B cell (primary cell): ENCODE measurements at places on chromosomes 4 and X.
A peak's percentile ranks its signal among the peaks of the same experiment; 100 is the strongest.

GRCh38 chr4:142005519-142005918 lies 369.1 kb downstream of the IL15 start:
- no peak for DNase-seq

DNA sequence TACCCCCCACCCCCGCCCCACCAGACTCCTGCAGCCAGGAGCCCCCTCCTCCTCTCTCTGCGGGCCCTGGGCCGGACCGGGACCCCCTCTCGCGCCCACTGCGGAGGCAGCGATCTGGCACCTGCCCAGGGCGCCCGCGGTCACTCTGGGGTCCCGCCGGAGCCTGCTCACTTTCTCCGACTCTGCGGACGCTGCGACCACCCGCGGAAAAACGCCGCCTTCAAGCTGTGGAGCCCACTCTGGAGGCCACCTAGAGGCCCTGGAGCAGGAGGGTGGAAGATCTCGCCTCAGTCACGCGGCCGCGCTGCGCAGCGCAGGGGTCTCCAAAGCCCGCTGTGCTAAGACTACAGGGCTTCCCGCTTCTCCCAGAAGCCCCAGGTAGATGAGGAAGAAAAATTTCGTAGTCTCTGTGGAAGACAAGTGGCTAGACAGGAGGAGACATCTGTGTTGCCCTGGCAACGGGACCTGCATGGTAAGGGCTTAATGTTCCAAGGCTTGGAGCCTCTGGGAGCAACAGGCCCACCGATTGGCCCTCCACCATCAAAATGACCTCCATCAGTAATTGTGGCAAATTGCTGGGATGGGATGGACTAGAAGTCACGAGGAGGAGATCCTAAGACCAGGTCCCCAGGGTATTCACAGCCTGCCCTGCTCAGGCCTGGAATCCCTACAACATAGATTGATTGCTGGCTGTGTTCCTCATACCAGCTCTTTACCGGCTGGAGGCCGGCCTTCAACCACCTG lies at the start of gene PNMA6F:
Gene PNMA6F, minus strand, starts transcription at position 387 of the 744 bp plus-strand sequence. CDS start 1,093 bp downstream, outside the sequence.
- no peak for DNase-seq

GRCh38 chr4:18611026-18611425 lies 589.5 kb upstream of the LCORL start:
- DNase-seq, result no peak

DNA sequence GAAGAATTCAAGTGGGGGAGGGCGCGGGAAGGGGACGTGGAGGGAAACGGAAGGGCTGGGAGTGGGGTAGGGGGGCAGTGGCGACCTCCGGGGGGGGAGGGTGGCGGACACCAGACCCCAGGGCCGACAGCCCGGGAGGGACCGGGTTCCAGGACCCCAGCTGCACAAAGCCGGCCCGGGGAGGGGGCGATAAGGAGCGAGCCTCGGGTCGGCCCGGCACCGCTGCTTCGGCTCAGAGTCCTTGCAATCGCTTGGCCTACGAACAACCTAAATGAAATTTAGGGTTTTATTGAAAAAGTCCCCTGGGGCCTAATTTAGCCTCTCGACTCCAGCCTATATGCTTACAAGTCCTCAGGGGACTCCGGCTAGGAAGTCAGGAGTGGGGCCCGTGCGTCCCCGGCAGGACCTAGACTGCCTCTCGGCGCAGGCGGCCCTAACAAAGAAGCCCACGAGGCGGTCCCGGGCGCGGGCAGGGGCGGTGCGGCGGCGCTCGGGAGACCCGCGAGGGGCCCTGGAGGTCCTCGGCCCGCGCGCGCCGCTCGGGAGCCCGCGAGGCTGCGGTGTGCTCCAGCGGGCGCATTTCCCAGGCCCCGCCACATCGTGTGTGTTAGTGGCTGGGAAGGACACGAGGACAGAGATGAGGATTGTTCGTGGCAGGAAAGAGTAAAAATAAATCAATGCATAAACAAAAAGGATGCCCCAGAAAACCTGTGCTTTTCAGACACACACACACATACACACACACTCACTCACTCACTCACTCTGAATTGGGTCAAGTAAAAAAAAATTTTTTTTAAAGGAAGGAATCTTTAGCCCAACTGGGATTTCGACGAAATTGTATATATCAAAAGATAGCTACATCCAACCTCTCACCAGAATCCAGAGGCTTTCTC lies 70.0 kb downstream of the MGST2 start:
- peak; percentile 62 for DNase-seq

DNA sequence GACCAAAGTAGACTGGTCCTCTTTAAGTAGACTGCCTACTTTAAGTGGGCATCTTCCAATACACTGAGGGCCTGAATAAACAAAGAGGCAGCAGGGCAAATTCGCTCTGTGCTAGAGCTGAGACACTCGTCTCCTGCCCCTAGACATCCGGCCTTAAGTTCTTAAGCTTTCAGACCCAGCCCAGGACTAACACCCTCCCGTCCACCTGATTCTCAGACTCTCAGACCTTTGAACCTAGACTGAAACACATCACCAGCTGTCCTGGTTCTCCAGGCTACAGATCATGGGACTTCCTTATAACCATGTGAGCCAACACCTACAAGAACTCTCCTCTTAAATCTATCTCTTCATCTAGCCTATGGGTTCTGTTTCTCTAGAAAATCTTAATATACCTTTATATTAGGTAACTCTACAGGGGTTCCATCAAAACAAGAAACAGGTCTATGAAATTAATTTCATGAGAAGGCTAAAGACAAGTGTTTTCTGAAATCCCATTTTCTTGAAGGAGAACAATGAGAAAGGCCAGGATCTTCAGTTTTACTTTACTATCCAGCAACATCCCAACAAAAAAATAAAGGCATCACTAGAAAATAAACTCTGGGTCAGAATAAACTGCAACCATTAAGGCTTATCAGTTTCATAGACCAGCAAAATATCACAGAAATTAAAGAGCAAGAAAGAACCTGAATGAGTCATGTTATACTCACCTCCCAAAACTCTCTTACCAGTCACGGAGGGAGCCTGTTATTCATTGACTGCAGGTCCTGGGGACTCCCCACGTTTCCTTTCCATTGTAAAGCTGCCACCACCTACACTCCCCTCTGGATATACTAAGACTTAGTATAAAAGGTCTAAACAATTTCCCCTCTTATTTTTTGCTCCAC lies 14.8 kb downstream of the ADGRA3 start:
- no peak for DNase-seq

- DNase-seq, result no peak
These were observed 98.7 kb downstream of the CFAP299 start for GRCh38 chr4:80434238-80434637.

GRCh38 chr4:128159967-128160366 lies 98.9 kb downstream of the LARP1B start:
- no peak for DNase-seq

DNA sequence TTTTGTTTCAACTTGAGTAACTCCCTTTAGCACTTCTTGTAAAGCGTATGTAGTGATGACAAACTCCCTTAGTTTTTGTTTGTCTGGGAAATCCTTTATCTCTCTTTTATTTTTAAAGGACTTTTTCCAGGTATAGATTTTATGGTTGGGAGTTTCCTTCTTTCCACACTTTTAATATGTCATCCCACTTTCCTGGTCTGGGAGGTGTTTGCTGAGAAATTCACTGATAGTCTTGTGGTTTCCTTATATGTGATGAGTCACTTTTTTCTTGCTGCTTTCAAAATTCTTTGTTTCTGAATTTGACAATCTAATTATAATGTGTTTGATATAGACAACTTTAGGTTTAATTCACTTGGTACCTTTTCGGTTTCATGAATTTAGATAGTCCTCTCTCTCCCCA lies 353.9 kb downstream of the GPAT3 start:
- no peak for DNase-seq

GRCh38 chr4:71239365-71239764 lies 99.5 kb upstream of the SLC4A4 start:
- DNase-seq, result no peak

- no peak for DNase-seq
These were observed 609.3 kb upstream of the IGFBP7 start for GRCh38 chr4:57719456-57719855.

- DNase-seq, result no peak
These were observed 628 bp downstream of the MXD4 start for GRCh38 chr4:2261110-2261852.

DNA sequence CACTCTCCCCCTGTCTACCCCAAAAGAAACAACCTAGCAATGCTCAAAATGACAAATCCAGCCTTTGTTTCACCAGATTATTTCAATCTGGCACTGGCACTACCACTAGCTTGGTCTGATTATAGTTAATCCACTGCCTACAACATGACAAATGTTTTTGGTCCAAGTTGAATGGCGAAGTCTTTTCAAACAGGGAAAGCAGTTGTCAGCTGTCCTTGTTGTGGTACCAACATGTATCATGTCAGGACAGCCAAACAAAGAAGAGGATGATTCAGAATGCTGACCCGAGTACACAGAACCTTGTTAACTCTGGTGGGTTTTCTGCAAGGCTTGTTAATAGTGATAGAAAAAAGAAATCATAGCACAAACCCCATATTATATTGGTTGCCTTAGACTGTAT lies 160.8 kb upstream of the ANK2 start:
- DNase-seq, result no peak

DNA sequence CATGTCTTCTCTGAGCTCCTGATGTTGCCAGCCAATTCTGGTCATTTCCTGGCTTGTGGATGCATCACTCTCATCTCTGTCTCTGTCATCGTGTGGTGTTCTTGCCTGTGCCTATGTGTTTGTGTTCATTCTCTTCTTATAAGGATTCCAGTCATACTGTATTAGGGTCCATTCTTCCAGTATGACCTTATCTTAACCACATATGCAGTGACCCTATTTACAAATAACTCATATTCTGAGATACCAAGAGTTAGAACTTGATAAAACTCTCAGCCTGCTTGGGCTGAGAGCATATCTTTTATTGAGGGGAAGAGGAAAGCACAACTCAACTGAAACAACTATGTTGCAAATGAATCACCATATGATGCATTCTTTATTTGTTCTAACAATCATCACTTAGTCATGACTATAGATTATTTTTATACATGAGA lies 189.0 kb upstream of the ANXA10 start:
- no peak for DNase-seq

- DNase-seq, result no peak
These were observed 93.8 kb upstream of the CLCN4 start for GRCh38 chrX:10062980-10063379.

DNA sequence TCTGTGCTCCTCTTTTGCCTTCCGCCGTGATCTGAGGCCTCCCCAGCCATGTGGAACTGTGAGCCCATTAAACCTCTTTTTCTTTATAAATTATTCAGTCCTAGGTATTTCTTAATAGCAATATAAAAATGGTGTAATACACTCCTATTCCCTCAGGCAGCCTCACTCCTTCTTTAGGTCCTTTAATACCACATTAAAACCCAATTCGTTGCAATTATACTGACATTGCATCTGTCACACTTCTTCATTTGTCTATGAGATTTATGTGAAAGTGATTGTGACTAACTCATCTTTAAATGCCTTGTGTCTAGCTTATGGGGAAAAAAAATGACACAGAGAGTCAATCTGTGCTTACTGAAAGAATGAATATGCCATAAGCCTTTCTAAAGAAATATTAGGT lies 1035.2 kb upstream of the SLIT2 start:
- DNase-seq, result no peak

DNA sequence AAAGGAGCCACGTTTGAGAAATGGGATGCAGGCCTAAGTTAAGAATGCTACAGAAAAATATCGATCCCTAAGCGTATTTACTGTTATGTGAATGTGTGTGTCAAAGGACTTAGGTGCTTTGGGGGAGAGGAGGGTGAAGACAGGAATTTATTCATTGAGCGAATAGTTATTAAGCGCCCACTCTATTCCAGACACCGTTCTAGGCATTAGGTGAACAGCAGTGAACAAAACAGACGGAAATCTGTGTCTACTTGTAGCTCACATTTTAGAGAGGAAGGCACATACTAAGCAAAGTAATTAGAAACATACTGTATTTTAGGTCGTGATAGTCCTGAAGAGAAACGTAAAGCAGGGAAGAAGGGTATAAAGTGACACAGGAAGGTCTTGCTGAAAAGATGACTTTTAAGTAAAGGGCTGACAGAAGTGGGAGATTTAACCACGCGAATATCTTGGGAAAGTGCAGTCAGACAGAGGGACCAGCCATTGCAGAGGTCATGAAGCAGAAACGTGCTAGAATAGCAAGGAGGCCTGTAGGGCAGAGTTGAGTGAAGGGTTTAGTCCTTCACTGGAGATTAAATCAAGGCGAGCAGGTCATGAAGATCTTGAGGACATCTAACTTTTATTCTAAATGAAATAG lies 541 bp downstream of the AIMP1 start:
- DNase-seq, result no peak

GRCh38 chrX:29541038-29541437 lies 674.3 kb upstream of the MAGEB2 start:
- DNase-seq, result no peak

- no peak for DNase-seq
These were observed 94.8 kb downstream of the MBNL3 start for GRCh38 chrX:132393992-132394391.

DNA sequence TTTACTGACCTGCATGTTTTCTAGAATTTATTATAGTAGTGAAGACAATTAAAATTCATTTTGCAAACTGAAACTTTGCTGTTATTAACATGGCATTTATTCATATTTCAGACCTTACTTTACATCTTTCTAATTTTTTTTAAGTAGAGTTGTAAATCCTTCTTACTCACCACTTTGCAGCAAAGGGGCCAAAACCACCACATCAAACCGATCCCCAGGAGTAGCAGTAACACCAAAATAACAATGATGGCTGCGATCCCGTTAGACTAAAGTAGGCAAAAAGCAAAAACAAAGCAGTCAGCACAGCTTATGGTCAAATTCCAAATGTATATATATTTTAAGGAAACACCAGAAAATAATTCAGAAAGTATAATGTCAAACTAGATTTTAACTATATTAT lies 64.7 kb downstream of the ANTXR2 start:
- no peak for DNase-seq

- no peak for DNase-seq
These were observed 1351.7 kb upstream of the ADGRL3 start for GRCh38 chr4:59848457-59848856.

GRCh38 chr4:104901438-104901837 lies 245.2 kb upstream of the TET2 start:
- DNase-seq, result no peak

- no peak for DNase-seq
These were observed 24.8 kb downstream of the GRIA2 start for GRCh38 chr4:157245351-157245750.

- no peak for DNase-seq
These were observed 7.6 kb downstream of the UBE2D3 start for GRCh38 chr4:102819588-102820365.

DNA sequence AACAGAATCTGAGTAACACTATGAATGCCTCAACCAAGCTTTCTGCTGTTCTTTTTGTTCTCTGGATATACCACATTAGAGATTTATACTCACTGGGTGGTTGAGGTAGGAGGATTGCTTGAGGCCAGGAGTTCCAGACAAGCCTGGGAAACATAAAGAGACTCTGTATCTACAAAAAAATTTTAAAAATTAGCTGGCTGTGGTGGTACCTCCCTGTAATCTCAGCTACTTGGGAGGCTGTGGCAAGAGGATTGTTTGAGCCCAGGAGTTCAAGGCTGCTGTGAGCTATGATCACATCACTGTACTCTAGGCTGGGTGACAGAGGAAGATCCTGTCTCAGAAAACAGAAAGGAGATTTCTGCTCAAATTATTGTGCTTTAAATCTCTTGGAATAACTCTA lies 161.6 kb upstream of the RAPGEF2 start:
- DNase-seq, result no peak
